ENCODE measurements at places on chromosomes 11 and 22.

GRCh38 chr11:32991898-32992297 lies 23.8 kb upstream of the DEPDC7 start:
- DNase-seq: no peak

- DNase-seq: no peak
These were observed 10.0 kb upstream of the MMP1 start for GRCh38 chr11:102807921-102808320.

DNA sequence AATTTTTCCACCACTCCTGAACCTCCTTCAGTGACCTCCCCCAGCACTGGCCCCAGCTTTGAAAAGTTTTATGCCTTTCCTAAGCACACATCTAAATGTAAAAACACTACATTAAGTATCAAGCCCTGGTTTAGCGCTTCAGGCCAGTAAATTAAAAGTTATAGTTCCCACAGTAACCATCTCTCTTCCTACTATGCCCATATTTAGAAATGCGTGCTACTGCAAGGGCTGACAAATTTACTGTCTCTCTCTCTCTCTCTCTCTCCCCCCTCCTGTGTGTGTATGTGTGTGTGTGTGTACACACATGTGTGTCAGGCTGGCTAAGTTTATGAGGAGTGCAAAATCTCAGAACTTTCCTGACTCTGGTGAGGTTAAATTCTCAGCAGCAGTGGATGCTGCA lies 231.4 kb downstream of the LARGE1 start:
- DNase-seq: no peak

DNA sequence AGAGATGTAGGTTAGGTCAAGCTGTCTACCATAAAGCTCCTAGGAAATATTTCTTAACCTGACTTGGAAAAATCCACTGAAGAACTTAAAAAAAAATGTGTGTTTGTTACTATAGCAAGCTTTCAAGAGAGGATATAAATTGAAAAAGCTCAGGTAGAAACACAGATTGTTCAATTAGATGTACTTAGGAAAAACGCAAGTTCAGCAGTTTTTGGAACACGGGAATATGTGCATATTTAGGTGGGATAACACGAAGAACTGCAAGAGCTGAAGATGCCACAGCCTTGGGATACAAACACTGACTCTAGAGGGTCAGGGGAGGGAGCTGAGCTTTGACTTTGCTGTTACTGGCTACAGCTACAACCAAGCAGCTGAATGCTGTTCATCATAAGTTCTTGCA lies 77.8 kb upstream of the FSHB start:
- DNase-seq: no peak

DNA sequence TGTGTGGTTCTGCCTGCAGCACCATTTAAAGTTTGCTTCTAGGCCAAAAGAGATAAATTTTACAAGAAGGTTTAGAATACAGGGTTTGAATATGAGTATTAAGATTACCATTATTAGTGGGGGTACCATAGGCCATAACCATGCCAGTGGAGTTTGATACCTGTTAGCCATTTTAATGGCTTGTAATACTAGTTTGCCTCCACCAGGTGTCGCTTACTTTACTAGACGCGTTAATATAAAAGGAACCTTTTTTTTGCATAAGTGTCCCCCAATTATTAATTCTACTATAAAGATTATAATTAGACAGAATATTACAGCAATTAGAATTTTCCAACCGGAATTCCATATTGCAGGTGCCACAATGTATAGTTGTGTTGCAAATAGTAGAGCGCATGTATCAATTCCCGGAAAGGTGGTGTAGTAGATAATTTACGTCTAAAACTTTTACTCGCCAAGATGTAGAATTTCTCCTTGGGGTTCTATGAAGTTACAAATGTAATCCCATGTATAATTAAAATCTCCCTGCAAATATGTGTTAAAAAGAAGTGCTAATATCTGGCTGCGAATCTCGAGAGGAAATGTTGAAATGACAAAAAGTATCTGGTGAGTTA lies 16.1 kb downstream of the MS4A6E start:
- DNase-seq: no peak

DNA sequence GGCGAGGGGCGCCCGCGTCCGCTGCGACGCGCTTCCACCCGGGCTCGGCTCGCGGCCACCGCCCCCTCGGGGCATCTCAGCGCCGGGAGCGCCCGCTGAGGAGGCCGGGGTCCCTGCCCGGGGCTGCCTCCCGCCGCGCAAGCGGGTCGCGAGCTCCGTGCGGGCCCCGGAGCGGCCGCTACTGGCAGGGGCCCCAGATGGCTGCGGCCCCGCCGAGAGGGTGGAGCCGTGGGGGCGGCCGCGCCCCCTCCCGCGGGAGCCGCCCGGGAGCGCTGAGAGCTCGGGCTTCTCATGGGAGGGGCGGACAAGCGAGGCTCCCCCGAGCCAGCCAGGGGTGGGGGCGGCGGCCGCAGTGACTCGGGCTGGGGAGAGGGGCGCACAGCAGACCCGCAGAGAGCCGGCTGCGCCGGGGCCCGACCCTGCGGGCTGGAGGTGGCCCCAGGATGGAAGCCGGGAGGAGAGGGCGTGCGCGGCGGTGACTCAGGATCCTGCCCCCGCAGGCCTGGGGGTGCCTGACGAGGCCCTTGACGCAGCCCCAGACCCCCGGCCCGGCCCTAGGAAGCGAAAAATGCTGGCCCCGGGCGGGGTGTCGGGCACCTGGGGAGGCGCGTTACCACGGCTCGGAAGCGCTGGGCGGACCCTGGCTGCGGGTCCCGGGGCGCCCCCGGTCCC lies 603 bp upstream of the ZFTA start:
- no peak for DNase-seq

DNA sequence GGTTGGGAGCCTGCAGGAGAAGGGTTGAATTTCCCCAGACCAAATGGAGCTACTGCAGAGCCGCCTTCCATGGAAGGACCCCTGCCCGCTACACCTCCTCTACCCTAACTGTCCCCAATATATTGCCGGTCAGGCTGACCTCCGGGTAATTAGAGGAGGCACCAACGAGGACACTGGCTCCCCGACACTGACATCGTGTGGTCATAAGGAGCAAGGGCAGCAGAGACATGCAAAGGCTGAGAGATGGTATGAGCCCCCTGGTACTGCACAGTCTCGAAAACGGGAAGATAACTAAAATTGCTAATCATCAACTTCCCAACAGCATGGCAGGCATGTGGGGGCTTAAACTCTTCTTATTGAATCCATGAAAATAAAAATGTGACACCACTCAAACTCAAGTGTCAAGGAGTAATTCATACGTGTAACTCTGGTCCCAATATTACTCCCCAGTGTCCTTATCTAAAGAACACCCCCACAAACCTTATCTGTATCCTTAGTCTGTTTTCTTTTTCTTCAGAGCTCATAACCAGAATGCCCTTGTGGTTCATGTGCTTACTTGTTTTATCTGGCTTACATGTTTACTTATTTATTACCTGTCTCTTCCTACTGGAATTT lies 4.4 kb downstream of the CAVIN3 start:
- no peak for DNase-seq
